NCI-H1694 treated with DMSO at 0.1 percent for 48 hours (cell line): ENCODE measurements at places on chromosomes 7 and 10.

DNA sequence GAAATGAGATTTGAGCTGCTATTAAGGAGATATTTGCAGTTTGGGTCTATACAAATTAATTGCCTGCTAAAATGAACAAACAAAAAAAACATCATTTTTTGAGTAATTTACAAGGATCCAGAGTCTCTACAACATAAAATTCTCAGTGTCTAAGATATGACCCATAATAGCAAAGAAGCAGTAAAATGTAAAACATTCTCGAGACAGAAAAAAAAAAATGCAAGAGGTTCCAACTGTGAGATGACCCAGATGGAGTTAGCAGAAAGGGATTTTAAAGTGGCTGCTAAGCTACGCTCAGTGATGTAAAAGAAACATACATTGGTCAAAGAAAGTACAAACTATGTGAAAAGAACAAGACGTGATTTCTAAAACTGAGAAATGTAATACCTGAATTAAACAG lies 471.0 kb downstream of the SH2D4B start:
- no peak for DNase-seq

DNA sequence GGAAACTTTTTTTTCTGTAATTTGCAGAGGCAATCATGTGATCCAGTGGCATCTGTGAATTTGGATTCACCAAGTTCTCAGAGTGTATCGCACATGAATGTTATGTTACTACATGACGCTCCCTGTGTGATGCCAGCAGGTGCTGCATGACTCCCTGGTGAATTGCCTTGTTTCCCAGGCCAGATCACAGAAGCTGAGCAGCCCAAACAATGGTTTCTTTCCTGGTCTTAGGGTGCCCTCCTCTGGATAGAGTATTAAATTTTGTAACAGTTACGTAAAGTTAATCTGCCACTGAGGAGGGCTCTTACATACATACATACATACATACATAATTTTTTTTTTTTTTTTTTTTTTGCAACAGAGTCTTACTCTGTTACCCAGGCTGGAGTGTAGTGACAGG lies 3.6 kb downstream of the ZSCAN21 start:
- DNase-seq: peak; percentile 77

DNA sequence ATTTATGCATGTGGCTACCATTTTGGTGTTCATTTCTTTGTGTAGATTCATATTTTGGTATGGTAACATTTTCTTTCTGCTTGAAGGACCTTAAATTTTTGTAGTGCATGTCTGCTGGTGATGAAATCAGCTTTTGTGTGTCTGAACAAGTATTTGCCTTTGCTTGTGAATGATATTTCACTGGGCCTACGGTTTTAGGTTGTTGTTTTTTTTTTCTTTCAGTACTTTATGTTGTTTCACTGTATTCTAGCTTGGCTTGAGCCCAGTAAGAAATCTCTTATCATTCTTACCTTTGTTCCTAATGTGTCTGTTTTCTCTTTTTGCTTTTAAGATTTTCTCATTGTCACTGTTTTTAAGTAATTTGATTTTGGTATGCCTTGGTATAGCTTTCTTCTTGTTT lies 31.9 kb downstream of the SAMD8 start:
- no peak for DNase-seq

- DNase-seq: no peak
Measured at GRCh38 chr7:75623390-75624133, 115.2 kb downstream of the HIP1 start.

GRCh38 chr10:111833251-111833650 lies 350.3 kb downstream of the GPAM start:
- DNase-seq: no peak

GRCh38 chr10:122999347-122999746 lies 9.2 kb downstream of the IKZF5 start:
- no peak for DNase-seq

GRCh38 chr10:99430116-99430450 lies 341 bp downstream of the GOT1 start:
- no peak for DNase-seq

DNA sequence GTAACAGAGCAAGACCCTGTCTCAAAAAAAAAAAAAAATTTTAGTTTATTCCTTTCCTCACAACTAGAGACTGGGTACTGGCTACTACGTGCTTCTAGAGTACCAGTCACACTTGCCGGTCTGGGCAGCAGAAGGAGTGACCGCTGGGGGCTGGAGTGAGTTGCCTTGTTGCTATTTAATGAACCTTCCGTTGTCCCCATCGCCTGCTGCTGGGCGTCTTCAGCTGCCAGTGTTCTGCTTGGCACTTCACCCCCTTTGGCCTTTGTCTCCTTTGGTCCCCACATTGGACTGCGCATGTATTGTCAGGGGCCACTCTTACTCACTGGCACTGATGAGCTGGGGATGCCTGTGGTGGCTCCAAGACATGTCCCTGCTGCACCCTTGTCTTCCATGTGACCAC lies 110.6 kb downstream of the CLEC2L start:
- no peak for DNase-seq

DNA sequence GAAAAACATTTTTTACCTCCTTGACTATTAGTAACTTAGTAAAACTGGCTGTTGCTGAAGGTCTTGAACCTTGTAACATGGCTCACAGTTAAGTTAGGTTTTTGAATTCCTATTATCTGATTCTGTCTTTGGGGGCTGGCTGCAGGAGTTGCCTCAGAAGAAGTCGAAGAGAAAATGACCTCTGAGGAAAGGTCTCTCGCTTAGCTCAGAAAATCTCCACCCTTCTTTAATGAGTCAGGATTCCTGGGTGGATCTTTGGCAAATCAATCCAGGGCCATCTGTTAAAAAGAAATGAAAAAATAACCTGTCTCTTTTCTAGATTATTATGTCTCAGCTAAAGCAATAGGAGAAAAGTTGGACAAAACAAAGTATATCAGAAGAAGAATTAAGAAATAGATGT lies 267.8 kb upstream of the SEMA3C start:
- no peak for DNase-seq

DNA sequence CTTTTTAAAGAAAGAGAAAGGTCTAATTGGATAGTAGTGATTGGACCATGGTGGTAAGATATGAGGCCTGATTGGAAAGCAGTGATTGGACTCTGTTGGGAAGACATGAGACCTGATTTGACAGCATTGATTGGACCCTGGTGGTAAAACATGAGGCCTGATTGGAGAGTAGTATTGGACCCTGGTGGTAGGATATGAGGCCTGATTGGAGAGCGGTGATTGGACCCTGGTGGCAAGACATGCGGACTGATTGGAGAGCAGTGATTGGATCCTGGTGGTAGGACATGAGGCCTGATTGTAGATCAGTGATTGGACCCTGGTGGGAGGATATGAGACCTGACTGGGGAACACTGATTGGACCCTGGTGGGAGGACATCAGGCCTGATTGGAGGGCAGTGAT lies 444.3 kb downstream of the LRMDA start:
- DNase-seq: no peak

DNA sequence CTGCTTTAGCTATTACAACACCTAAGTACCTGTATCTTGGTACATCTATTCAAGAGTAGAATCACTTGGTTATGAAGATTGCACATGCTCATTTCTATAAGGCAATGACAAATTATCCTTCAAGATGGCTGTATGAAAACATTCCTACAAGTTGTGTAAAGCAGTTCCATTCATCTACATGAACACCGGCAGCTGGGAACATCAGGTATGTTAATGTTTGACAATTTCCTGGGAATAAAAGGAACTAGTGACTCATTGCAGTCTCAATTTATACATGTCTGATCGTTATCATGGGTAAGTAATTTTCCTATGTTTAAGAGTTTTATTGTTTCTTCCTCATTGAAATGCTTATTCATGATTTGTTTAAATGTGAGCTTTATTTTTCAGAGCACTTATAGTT lies 203.2 kb upstream of the SEMA3E start:
- DNase-seq: no peak

GRCh38 chr10:87598700-87599099 lies 61.0 kb upstream of the PAPSS2 start:
- no peak for DNase-seq

- peak; percentile 77 for DNase-seq
Measured at GRCh38 chr7:16071246-16071857, 350.0 kb downstream of the CRPPA start.

DNA sequence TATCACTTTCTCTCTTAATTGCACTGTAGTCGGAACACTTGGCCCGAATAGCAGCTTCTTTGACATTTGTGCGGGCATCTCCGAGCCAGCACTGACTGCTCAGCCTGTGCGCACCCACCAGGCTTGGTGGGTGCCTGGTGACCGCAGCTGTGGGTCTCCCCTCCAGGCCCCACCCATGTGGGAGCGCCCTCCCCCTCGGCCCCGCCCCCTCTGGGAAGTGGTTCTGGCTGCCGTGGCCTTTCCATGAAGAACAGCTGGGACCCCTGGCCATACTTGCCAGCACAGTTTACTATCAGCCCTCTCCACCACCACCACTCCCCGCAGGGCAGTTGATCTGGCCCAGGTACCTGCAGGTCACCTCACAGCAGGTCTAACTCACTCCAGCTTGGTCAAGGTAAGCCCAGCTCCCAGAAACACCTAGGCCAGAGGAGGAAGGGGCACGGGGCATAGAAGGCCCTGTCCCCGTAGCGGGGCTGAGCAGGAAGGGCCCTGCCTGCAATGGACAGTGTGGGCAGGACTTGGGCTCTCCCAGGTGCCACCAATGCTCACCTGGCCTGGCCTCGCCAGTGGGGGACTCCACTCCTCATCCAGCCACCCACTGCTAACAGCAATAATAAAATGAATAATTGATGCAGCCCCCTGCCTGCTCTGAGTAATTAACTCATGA lies 5.8 kb downstream of the RASGEF1A start:
- no peak for DNase-seq

DNA sequence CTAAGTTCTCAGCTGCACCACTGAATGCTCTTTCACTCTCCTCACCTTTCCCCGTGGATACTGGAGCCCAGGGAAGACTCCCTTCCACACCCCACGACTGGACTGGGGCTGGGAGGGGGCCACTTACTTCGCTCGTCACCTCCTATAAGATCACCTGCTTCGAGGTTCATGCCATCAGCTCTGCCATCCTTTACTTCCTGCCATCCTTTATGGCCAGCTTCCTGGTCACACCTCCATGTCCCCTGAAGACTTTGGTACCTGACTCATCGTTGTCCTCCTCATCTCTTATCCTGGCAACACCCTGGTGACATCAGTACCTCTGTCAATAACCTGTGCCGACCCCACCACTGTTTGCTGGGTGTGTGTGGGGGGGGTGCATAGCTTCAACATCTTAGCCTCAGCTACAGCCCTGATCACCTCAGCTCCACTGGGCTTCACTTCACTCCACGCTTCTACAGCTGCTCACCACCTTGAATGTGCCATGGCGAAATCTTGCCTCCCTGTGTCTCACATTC lies 8.7 kb upstream of the VDAC2 start:
- no peak for DNase-seq

- DNase-seq: no peak
Measured at GRCh38 chr10:78437407-78437768, 403.7 kb downstream of the RPS24 start.

- no peak for DNase-seq
Measured at GRCh38 chr7:140176122-140176701, 571 bp downstream of the KDM7A start.

GRCh38 chr10:75803816-75804552 lies 372.6 kb downstream of the LRMDA start:
- no peak for DNase-seq

DNA sequence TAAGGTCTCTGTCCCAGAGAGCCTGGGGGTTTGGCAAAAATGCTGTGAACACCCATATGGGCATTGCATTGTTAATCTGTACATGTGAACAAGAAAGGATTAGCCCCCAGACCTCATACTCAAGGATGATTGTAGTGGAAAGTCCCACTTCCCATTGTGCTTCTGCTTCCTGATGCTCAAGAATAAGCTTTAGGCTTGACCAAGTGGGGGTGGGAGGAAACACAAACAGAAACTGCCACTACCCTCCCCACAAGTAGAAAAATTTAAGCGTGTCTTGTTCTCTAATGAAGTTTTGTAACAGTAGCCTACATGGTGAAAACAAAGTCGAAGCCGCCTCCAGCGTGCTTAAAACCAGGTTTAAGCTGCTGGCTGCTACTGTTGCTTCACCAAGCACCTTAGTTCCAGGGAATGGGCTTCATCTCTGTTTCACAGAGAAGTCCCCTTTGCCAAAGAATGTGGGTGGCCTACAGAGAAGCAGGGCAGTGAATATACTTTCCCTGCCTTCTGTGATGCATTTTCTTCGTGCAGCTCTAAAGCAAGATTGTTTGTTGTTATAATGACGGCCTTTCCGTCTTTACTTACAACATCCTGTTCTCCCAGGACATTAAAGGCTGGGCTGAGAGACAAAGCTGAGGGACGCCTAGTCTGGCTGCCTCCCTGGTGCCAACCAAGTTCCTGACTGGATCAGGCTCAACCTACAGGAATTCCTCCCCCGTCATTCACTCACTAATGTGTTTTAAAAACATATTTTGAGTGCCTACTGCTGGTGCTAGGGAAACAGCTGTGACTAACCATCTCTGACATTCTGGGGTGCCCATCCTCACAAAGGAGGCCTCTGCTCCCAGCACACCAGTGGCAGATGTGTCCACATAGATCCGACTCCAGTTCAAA lies 32.1 kb upstream of the CCSER2 start:
- no peak for DNase-seq

DNA sequence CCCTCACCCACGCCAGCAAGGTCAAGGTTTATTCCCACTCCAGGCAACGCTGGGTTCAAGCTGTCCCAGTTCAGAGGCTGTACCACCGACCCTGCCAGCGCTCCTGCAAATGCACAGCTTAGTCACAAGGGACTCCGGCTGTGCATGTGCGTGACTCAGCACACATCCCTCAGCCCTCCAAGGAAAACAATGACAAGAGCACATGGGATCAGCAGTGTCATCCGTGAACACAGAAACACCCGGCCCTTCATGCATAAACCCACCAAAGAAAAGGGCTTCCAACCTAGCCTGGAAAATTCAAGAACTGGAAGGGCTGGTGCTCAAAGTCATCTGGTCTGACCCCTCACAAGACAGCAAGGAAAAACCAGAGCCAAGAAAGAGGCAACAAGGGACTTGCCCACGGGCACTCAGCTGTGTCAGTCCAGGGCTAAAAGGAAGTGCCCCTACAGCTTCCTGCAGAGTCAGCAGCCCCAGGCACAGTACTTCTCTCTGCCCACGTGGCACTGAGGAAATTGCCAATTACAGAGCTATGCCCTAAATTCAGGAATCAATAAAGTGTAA lies 106.1 kb downstream of the KCNMA1 start:
- DNase-seq: peak; percentile 15

DNA sequence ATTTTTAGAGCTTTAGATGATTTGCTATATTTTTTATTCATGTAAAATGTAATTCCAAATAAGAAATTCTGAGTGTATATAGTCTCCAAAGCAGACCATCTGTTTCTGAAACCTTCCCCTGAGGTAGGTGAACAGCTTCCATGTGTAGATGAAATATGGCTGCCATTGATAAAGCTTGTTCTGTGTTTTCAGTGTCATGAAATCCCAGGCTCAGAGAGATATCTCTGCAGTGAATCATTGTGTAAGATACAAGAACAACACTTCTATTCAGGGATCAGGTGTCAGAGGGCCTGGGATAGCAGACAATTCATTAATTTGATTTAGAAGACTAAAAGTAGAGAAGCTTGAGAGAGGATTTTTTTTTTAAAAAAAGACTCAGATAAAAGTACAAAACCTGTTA lies 29.1 kb downstream of the ACTA2 start:
- DNase-seq: no peak
